ENCODE measurements at places on chromosomes 5 and 9.

DNA sequence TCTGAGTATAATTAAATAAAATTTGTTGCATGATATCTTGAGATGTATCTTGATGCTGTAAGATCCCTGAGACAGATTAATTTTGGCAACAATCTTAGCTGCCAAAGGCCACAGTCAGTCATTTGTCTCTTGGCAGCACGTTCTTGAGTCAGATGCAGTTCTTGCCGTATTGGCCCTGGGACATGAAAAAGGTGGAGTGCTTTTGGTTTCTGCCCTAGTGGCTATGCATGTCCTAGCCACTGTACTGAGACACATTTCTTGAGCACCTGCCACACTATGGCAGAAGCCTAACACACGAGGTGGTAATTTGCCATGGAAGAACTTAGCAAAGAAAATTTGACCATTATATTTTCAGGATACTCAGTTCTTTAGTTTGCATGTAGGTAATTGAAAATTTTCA lies 45.0 kb upstream of the PHF2 start:
- DNase-seq = no peak

GRCh38 chr5:181069767-181070491 lies 29.9 kb downstream of the BTNL9 start:
- no peak for DNase-seq

- no peak for DNase-seq
Observed at GRCh38 chr9:1340390-1340789, 290.2 kb downstream of the DMRT2 start.

GRCh38 chr5:151298063-151298855 lies 5.3 kb downstream of the SLC36A3 start:
- DNase-seq = no peak

- DNase-seq = no peak
Observed at GRCh38 chr5:16051246-16051755, 128.3 kb downstream of the MARCHF11 start.

GRCh38 chr5:10989577-10990263 lies 228.7 kb upstream of the DAP start:
- no peak for DNase-seq

DNA sequence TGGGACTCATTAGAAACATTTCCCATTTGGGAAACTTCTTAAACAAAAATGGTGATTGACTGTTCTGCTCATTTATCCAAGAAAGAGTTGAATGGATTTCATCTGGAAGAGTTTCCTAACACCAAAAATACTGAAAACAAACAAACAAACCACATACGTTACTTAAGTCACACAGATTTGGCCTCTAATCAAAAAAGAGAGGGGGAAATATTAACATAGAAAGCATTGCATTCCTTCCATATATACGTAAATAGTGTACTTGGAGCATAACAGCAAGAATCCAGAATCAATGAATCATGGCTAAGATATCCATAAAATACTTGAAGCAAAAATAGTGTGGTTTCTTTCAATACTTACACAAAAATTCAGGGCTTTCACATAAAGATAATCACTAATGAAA lies 189.8 kb upstream of the MAP3K1 start:
- no peak for DNase-seq

GRCh38 chr9:35570709-35571504 lies 34.2 kb upstream of the TESK1 start:
- DNase-seq = no peak

DNA sequence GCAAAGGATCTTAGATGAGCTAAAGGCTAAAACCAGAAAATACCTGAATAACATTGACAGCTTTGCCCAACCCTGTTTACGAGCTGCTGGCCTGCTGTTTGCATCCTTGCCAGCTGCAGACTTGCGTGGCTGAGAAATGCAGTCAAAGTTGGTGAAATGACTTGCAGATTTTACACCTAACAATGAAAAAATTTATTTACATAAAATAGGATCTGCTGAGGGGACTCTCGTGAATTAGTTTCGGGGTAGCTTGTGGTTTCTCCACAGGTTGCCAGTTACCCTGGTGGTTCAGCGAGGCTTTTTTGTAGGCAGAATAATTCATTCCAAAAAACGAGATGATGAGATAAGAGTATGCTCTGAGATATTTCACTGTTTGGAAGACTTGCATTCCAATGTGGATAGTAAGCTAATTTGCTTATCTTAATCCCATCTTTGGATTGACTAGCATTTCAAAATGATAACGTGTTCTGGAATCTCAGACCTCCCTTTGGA lies 65.7 kb upstream of the FANCC start:
- no peak for DNase-seq

- DNase-seq = no peak
Observed at GRCh38 chr5:137085206-137085605, 413.9 kb downstream of the SPOCK1 start.

DNA sequence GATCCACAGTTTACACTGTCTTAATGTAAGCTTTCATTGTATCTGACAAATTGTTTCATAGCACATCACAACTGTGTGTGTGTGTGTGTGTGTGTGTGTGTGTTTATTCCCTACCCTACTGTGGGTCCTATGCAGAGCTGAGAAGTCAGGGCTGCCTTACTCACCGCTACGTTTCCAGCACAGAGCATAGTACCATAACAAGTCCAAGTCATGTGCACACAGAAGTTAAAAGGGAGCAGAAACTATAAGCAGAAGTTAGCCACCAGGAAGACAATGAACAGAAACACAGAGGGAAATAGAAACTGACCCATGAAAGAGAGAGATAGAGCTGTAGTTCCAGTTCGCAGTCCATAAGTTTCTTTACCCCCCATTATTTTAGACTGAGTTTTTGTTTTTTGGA lies 38.2 kb upstream of the DMXL1 start:
- no peak for DNase-seq

DNA sequence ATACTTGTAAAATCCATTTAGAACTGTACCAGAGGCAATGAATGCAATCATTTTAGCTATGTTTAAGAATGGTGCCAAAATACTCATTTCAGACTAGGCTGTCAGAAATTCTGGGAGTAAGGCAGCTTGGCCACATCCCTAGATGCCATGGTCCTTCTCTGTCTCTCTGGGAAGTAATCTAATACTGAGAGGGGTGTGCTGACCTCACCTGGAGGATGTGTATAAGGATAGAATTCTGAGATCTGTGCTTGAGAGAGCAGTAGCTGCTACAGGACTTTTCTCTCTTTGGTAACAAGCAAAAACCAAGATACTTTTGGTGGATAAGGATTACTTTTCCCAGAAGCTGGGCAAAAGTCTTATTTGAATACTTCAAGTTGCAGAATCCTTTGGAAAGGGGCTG lies 68.1 kb upstream of the MRPS30 start:
- no peak for DNase-seq

DNA sequence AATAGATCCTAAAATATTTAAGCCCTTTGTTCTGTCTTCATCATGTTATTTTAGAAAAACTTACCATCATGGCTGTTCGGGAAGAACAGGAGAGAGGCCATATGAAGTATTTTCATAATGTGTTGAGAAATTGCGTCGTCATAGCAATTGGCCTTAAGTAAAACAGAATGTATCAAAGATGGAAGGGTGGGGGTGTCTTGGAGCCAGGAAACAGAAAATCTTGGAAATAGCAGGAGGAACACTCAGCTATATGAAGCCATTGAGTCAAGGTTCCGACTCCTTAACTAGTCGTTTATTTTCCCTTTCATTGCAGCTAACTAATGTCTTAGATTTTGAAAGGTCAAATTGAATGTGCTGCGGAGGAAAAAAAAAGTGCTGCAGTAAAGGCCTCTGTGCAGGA lies 1.3 kb downstream of the SPTAN1 start:
- no peak for DNase-seq

GRCh38 chr9:106972082-106972481 lies 109.1 kb downstream of the ZNF462 start:
- DNase-seq = no peak

DNA sequence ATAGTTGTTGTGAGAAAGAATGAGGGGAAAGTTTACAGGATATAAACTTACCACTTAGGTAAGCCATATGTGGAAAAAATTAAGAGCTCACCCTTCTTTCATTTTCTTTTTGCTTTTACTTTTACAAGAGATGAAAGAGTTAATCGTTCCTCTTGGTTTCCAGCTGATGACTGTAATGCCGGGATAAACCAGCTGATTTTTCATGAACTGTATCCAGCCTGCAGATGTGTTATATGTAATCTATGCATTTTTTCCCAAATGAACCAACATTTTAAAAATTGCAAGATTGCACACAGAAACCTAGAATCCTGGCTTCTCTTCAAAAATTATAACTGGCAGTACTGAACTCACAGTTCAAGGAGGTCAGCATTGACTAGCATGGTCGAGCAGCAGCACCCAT lies 185.9 kb downstream of the GRIA1 start:
- no peak for DNase-seq

DNA sequence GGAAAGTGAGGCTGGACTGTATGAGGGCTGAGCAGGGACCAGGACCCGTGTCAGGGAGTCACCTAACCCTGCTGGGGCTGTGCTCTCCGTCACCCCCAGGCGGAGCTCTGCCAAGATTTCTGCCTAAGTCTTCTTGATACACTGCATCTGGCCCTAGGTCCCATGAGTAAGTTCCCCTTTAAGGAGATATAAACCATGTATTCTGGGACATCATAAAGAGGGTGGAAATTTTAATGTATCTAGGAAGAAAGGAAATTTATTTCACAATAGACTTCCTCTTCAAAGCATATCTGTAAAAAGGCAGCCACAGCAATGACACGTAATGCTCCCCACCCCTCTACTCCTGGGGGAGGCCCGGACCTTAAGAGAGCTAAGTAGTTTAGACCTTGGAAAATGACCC lies 183.4 kb downstream of the FBXL7 start:
- DNase-seq = no peak

Measured in activated T-cell treated with anti-CD3 and anti-CD28 coated beads, Interleukin-2, amount 50 U/mL, for 1 hour (primary cell).